NCI-H2081 (cell line): ENCODE measurements at places on chromosomes 11 and 22.

DNA sequence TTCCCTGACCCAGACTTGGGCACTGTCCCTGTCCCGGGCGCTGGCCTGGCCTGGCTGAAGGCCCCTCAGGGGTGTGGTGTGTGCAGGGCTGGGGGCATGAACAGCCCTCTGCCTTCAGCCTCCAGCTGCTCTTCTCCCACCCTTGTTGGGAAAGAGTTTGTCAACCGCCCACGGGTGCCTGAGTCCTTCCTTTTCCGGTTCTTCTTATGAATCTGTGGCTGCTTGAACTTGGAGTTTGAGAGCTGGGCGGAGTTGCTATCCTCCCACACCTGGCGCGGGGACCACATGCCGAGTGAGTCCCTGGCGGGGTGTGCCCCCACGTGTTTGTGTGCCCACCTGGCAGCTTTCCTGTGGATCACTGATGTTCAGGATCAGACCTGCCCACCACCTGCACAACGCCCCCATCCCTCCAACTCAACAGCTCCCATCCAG lies 13.4 kb downstream of the NFAM1 start:
- DNase-seq = no peak

GRCh38 chr22:29328566-29329500 lies 13.3 kb upstream of the RASL10A start:
- DNase-seq = no peak

DNA sequence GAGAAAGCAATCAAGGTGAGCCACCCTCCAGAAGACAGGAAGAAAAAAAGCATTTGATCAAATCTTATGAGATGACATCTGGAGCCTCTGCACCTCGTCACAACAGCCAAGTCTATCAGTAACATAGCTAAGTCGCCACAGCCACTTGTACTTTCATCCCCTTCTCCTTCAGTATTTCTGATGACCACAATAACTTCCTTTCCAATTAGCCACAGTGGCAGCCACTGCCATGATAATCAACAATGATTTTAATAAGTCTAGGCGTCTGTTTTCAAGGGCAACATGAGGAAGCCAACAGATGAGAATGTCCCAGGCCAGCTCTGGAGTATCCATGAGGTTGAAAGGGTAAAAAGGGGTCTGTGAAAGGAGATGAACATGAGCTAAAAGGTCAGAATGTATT lies 29.9 kb downstream of the RBFOX2 start:
- DNase-seq = no peak

DNA sequence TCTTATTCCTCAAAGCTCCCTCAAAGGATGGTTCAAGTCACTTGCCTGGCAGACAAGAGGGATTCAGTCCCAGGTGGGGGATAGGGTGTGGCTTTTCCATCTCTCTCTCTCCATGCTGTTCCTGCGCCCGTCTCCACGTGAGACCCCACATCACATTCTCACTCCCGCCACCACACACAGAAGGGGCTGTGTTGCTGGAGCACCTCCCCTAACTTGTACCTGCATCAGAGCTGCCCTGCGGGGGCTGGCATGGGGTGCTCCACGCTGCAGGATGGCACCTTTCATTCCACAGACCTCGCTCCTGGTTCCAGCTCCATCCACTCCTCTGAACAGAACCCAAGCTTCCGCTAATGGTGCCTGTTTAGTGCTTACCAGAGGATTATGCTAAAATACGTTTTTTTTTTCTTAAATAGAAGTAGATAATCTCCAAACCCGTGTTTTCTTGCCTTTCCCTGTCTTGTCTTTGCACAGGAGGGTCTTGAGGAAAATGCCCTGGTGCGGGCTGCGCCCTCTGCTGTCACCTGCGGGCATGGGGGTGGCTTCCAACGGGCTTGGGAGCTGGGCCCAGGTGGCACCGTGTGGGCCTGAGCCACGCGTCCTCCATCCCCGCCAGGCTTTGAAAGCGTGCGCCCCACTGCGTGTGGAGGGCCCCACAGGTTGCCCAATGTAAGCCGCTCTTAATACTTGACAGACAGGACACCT lies 985.6 kb downstream of the BRD1 start:
- DNase-seq = no peak

DNA sequence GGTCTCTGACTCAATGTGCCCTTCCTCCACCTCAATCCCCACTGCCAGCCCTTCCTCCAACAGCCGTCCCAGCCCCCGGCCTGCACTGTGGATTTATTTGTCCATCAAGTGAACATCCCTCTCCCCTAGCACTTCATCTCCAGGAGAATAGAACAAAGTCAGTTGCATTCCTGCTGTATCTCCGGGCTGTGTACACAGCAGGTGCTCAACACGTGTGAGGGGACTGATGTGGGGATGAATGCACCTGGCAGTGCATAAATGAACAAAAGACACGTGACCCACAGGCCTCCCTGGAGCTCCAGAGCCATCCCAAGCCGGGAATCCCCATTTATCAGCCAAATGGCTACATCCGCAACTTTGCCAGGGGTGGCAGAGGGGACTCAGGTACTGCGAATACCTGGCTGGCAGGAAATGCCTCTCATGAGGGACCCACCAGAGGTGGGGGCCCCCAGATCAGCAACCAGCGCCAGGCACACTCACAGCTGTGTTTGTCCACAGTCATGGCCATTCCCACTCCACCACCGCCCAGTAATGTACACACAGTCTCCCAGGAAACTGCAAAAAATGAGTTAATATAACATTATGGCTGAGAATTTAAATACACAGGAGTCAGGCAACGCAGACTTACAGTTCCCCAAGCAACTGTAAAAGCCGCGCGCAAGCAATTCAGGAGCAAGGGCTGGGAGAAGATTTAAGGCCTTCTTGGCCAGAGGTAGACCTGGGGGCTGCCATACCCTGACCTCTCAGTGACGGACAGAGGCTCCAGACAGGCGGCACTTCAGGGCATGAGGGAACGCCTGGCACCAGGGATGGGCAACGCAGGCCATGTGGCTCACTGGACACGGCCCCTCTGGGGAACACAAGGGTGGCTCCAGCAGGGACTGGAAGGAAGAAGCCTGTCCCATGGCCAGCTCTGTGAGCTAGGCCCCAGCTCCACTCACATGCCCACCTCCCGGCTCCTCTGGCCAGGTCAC lies 50.3 kb upstream of the TCF20 start:
- peak; percentile 82 for DNase-seq

GRCh38 chr11:12725863-12726682 lies 51.9 kb downstream of the TEAD1 start:
- DNase-seq = no peak
